Tongue (tissue), 3 donors: ENCODE measurements at places on chromosomes 16 and 17. TPM values are rescaled to one million over a fixed set of nuclear protein-coding genes. Genes with fewer than 3 reads are reported as not detected.

DNA sequence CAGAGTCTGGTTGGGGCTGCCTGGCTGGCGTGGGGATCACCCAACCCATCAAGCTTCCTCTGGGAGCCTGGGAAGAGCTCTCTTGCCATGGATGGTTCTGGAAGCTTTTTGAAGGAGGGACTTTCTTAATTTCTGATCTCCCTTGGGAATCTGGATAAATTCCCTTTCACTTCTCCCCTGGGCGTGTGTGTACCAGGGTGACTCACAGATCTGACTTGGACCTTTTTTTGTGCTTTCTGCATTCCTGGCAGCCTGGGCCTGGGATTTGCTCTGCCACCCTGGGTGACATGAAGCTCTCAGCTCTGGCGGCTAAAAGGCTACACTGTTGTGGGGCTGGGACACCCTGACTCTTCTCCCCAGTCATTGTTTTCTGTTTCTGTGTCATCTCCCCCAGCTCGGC is 70.1 kb downstream of the ABCC1 start:
- no peak for DNase-seq

DNA sequence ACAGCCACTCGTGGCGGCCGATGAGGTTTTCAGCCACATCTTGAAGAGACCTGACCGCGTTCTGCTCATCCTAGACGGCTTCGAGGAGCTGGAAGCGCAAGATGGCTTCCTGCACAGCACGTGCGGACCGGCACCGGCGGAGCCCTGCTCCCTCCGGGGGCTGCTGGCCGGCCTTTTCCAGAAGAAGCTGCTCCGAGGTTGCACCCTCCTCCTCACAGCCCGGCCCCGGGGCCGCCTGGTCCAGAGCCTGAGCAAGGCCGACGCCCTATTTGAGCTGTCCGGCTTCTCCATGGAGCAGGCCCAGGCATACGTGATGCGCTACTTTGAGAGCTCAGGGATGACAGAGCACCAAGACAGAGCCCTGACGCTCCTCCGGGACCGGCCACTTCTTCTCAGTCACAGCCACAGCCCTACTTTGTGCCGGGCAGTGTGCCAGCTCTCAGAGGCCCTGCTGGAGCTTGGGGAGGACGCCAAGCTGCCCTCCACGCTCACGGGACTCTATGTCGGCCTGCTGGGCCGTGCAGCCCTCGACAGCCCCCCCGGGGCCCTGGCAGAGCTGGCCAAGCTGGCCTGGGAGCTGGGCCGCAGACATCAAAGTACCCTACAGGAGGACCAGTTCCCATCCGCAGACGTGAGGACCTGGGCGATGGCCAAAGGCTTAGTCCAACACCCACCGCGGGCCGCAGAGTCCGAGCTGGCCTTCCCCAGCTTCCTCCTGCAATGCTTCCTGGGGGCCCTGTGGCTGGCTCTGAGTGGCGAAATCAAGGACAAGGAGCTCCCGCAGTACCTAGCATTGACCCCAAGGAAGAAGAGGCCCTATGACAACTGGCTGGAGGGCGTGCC is 30.1 kb downstream of the CIITA start:
- no peak for DNase-seq

DNA sequence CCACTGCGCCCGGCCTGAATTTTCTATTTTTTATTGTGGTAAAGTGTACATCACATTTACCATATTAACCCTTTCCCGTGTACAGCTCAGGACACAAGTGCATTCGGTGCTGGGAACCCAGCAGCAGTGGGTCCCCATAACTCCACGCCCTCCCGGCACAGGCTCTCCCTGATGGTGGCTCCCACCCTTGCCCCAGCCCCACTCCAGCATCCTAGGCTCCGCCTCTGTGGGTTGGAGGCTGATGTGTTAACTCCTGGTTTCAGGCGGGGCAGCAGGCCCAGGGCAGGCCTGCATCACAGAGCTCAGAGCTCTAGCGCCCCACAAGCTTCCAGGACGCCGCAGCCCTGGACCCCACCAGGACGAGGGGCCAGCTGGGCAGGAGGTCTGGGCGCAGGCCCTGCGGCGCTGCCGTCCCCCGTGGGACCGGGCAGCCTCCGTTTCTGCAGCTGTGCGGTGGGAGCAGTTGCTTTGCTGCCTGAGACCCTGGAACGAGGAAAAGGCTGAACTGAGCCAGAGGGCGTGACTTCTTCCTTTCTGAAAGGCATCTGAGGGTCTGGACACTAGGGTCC is 19.6 kb downstream of the ZFPM1 start:
- DNase-seq, result no peak

DNA sequence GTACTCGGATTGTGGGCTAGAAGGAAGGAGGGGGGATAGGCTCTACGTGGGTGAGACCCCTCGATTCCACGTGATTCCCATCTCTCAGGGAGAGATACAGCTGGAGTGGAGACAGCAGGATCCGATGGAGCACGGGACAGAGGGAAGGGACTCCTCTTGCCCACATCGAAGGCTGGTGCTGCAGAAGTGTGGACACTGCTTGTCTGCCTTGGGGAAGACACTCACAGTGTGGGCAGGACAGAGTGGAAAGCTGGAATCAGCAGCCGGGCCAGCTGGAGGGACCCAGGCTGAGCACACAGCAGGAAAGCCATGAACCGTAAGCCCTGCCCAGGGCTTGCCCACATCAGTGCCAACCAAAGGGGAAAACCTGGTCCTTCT is 42.1 kb upstream of the RPH3AL start:
- DNase-seq, result no peak

DNA sequence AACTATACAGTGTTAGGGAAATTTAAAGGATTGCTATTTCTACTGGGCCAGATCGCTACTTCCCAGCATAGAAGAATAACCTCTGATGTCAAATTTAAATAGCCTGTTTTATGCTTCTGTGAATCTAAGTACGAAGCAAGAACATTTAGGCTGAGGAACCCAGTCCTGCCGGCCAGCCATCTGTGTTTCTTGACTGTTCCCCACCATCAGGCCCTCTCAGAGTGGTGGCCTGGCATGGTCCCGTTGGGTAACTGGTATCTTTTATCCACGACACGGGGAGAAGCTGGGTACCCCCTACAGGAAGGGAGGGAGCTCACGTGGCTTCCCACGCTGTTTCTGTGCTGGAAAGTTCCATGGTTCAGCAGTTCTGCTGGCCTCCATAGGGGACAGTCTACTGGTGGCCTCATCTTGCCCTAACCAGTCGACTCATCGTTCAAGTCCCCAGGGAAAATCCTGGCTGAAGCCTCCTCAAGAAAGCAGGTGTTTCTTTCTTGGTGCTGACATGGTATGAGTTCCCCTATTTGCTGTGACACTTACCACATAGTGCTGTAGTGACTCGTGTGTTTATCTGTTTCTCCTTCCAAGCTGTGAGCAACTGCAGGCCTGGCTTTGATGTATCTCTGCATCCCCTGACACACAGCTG is 201.7 kb upstream of the NLRP1 start:
- peak; percentile 60 for DNase-seq

DNA sequence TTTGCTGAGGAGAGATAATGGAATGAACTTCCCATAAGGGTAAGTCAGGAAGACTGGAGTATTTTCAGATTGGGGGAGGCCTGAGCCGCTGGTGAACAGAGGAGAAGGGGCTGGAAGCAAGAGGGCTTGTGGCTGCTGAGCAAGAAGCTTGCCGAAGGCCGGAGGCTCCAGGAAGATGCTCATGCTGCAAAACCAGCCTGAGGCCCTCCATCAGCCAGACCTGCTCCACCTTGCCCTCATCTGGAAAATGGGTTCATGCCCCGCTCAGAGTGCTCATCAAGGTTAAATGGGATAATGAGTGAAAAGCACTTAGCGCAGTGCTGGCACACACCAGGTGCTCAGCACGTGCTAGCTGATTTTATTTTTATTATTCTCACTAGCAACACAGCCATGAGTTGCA is 5.5 kb upstream of the ASGR1 start:
- no peak for DNase-seq

GRCh38 chr16:84091460-84091859 is 25.3 kb downstream of the MBTPS1 start:
- DNase-seq, result no peak

DNA sequence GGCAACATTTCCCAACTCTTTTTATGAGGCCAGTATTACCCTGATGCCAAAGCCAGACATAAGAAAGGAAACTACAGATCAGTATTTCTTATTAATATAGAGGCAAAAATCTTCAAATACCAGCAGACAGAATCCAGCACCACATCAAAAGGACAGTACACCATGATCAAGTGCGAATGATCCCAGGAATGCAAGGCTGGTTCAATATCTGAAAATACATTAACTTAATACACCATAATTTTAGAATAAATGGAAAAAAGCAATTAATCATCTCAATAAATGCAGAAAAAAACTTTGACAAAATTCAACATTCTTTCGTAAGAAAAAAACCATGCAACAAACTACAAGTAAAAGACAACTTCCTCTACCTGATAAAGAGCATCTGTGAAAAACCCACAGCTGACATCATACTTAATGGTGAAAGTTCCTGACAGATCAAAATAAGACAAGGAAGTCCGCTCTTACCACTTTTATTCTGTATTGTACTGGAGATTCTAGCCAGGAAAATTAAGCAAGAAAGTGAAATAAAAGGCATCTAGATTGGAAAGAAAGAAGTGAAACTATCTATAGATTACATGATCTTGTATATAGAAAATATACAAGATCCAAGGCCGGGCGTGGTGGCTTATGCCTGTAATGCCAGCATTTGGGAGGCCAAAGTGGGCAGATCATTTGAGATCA is 26.4 kb upstream of the MAPK3 start:
- no peak for DNase-seq

DNA sequence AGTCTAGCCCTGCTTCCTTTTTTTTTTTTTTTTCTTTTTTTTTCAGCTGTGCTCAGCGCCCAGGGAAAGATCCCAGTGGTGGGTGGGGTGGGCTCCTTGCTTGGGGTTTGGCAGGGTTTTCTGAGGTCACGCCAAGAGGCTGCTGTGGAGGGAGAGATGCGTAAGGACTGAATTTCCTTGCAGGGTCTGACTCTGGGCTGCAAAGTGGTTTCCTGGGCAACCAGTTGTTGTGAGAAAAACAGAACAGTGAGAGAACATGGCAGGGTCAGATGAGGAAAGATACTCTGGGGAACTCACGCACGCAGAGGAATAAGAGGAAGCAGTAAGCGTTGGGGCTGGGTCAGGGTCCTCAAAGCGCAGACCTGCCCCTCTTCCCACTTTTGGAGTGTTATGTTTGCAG is 119.5 kb downstream of the IRF8 start:
- DNase-seq, result peak; percentile 76

- no peak for DNase-seq
These were observed 119.1 kb upstream of the GPR139 start for GRCh38 chr16:20192801-20193200.

DNA sequence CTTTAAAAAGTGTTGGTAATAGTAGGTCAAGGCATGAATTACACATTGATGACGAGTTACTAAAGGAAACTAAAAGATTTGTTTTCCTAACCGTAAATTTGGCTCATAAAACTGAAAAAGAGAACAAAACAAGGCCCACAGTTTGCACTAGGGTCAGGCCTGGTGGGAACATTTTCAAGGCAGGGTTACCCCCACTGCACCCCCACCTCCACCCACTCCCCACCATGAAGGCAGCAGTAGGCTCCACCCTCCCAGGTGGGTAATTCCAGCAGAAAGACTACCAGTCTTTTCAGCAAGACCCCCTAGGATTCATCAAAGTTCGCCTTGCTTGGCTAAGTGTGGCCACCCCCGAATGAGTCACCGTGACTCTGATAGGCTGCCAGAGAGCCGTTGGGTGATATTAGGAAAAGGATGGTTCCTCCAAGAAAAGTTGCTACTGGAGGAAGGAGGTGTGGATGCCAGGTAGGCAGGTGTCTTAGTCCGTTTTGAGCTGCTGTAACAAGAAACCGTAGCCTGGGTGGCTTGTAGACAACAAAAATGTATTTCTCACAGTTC is 8.6 kb downstream of the DNAAF1 start:
- DNase-seq, result no peak

DNA sequence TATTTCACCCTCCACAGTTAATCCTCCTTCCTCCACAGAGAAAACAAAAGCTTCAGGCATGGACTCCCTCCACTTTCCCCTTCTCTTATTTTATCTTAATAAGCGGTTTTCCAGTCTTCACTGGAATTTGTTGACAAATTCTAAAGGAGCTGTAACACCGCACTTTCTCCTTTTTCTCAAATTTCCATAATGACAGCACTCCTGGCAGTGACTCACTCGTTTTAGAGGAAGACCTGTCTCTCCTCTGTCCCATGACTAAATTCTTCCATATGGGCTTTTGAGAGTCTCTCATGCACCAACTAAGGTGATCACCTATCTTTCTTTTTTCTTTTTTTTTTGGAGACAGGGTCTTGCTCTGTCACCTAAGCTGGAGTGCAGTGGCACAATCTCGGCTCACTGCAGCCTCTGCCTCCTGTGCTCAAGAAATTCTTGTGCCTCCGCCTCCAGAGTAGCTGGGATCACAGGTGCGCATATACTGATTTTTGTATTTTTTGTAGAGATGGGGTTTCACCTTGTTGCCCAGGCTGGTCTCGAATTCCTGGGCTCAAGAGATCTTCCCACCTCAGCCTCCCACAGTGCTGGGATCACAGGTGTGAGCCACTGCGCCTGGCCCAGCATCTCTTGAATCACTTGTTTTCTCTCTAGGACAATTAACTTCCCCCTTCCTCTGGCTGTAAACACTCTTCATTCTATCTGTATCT is 7.7 kb downstream of the ITGAM start:
- no peak for DNase-seq

DNA sequence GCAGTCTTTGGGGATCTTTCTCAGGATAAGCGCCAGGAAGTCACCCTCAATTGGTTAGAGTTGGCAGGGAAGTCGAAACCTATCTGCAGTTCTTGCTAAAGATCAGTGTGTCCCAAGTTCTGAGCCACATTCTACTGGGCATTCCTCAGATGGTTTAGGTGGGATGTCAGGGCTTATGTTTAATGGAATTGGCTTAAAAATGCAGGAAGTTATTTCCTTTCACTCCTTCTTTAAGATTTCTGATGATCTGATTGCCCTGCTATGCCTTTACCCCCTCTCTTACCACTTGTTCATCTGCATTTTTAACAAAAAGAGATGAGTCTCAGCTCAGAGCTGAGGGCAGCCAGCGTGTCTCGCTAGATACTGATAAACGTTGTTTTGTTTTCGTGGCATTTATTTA is 30.8 kb downstream of the FOXL1 start:
- DNase-seq, result no peak

- no peak for DNase-seq
These were observed 1.4 kb upstream of the MYOCD start for GRCh38 chr17:12664252-12664651.

GRCh38 chr17:32124985-32125847 is 17.1 kb upstream of the RHOT1 start:
- DNase-seq, result no peak

GRCh38 chr17:66952031-66952524 is 12.4 kb upstream of the CACNG4 start:
- DNase-seq, result peak; percentile 49

- DNase-seq, result no peak
These were observed 19.1 kb downstream of the ITPRIPL2 start for GRCh38 chr16:19132898-19133297.

NGFR gene
- total RNA-seq, result 59.2 TPM

PABPN1L gene
- not detected for total RNA-seq

VWA3A gene
- total RNA-seq, result not detected

C16orf89 gene
- total RNA-seq, result 5.3 TPM

MYH11 gene
- total RNA-seq, result 33.7 TPM

PIRT gene
- total RNA-seq, result 0.82 TPM

STH gene
- 1.7 TPM for total RNA-seq

CCL14 gene
- 0.92 TPM for total RNA-seq

SOX15 gene
- total RNA-seq, result 9.6 TPM

ATP2A3 gene
- total RNA-seq, result 16.8 TPM

FOXJ1 gene
- 0.51 TPM for total RNA-seq

MSLN gene
- total RNA-seq, result 5.3 TPM
